ENCODE measurements at places on chromosomes 3 and 15.

DNA sequence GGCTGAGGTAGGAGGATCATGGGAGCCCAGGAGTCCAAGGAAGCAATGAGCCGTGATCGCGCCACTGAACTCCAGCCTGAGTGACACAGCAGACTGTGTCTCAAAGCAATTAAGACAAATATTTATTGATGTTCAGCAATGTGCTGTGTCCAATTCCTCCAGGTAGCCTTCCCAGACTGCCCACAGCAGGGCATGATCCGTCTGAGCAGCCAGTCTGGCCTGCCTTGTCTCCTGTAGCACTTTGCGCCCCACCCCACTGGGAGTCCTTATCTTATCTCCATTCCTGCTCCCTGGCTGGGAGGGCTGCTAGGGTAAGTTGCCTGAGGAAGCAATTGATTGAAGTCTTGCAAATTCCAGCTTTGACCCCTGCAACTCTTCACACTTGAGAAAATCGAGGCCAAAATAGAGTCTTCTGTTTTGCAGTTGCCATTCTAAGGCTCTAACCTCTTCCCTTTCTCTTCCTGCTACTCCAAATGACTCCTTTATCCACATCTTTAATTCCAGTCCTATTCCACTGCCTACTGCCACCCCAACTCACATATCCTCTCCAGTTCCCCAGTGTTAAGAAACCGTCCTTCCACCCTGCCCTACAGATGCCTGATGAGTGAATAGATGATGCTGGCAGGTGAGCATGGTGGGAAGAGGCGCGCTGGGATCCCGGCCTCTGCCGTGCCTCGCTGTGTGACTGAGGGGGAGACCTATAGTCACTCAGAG is 26.9 kb upstream of the LCTL start:
- DNase-seq = no peak

- no peak for DNase-seq
Measured at GRCh38 chr3:59040902-59041301, 8.9 kb downstream of the CFAP20DC start.

- no peak for DNase-seq
Measured at GRCh38 chr15:69143756-69144436, 16.5 kb upstream of the GLCE start.

GRCh38 chr15:56837273-56837672 is 81.2 kb upstream of the TCF12 start:
- no peak for DNase-seq

GRCh38 chr3:140910860-140911259 is 30.8 kb upstream of the SLC25A36 start:
- no peak for DNase-seq

DNA sequence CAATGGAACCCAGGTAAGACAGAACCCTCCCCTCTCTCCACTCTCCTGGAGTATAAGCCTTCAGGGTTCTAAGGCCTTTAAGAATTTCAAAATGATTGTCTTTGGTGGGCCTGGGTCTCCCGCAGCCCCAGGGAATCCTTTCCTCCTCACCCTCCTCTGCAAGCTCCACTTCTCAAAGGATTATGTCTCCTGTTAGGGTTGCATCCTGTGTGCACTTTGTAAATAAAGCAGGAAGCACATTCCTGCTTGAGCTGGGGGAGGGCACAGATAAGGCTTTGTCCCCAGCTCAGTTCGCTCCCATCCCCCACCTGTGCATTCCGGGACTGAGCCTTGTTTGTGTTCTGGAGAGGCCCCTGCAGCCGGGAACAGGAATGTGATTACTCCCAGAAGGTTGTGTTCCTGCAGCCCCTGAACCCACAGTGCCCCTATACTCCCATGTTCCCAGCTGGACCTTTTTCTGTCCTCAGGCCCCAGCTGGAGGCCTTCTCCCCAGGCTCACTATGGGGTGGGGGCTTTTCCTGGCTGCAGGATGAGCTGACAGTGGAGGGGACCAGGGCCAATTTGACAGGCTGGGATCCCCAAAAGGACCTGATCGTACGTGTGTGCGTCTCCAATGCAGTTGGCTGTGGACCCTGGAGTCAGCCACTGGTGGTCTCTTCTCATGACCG is 9.5 kb downstream of the TYRO3 start:
- DNase-seq = no peak

- no peak for DNase-seq
Measured at GRCh38 chr3:180704532-180704931, 25.2 kb upstream of the CCDC39 start.

DNA sequence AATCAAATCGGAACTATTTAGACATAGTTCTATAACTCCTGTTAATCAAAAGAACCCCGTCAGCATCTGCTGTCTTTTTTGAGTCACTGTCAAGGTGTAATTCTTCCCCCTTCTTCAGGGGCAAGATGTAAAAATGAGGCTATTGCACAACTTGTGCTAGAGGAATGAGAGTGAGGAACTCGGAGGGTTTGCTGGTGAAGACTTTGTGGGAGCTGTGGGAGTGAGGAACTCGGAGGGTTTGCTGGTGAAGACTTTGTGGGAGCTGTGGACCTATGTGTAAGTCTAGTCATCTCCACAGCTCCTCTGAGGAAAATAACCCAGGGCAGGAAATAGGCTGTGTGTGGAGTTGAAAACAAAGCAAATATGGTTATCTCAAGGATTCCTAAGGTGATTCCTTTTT is 2.5 kb upstream of the CERS3 start:
- no peak for DNase-seq

DNA sequence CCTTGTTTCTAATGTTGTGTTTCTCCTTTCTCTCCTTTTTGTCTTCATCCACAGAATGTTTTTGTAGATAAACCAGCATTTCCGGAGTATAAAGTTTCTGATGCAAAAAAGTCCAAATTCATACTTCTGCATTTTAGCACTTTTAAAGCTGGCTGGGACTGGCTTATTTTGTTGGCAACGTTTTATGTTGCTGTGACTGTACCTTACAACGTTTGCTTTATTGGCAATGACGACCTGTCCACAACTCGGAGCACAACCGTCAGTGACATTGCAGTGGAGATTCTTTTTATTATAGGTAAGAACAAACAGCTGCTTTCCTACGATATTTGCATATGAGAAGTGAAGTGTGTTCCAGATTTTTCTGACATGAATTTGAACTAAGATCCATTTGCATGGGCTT is 199.4 kb downstream of the KCNH8 start:
- DNase-seq = no peak

GRCh38 chr3:112889357-112889756 is 42.7 kb upstream of the CD200R1L start:
- no peak for DNase-seq

GRCh38 chr3:125967156-125967555 is 1.8 kb upstream of the ROPN1B start:
- DNase-seq = no peak

- DNase-seq = no peak
Measured at GRCh38 chr3:150703299-150703755, 393 bp downstream of the ERICH6 start.

GRCh38 chr15:45037936-45038335 is 14.9 kb downstream of the SORD start:
- DNase-seq = no peak

GRCh38 chr15:38255690-38256089 is 3.1 kb downstream of the SPRED1 start:
- DNase-seq = no peak

DNA sequence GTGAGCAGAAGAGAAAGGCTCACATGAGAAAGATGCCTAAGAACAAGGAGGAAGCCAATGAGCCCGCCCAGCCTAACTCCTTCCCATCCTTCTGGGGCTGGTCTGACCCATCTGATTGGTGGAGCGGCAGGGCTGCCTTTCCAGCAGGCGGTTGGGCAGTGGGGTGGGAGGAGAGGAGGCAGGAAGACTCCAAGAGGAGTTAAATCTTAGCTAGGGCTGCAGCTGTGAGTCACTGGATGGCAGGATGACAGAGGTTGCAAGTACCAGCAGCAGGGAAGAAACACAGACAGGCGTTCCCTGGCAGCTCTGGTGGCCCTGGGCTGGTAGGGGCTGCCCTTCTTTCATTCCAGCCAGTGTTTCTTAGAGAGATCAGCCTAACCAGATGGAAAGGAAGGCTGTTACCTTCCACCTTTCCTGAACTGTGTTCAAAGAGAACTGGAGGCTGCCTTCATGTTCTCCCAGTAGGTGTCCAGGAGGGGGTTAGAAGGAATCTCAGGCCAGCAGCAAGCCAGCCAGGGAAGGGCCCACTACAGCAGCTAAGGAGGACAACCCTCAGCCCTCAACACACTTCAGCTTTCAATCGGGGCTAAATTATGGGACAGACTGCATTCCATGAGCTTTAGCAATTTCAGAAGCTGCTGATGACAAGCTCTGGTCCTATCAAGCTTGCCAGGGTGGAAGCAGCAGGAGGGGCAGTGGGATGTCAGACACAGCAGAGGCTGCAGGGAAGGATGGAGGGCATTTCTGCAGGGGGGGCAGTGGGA is 50.3 kb downstream of the CHSY1 start:
- no peak for DNase-seq

DNA sequence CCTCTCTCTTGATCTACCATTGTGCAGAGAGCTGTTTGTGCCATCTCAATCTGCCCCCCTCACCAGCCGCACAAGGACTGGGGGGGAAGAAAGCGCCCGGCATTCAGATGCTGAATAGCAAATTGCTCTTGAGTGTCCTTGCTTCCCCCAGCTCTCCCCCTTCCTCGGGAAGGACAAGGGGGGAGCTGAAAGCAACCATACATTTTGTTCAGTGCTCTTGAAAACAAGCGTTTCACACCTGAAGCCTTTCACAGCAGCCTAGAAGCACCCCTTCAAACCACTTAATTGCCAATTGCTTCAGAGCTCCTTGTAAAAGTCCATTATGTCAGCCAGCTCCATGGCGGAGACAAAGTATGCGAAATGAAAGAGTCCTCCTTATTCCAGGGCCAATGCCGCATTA is 540.1 kb downstream of the NR2F2 start:
- DNase-seq = no peak

DNA sequence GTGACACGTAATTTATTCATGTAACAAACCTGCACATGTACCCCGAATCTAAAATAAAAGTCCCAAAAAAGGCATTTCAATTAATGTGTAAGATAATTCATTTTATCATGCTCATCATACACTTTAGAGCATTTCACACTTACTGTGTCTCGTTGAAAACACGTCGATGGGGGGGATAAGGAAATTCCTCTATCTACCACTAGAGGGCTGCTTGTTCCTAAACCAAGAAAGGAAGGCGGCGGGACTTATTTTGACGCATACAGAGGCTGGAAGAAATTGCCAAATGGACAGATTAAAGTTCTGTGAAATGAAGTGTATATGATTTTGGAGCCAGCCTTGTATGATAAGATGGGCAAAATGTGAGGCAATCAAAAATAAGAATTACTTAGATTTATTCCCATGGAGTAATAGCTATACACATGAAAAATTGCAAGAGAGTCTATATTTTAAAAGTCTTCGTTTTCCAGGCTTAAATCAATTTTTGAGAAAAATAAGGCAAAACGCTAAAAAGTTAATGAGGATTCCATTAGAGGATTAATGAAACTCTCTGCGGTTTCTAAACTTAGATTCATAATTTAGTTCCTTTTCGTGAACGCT is 346.8 kb downstream of the CNTN3 start:
- DNase-seq = peak; percentile 3

DNA sequence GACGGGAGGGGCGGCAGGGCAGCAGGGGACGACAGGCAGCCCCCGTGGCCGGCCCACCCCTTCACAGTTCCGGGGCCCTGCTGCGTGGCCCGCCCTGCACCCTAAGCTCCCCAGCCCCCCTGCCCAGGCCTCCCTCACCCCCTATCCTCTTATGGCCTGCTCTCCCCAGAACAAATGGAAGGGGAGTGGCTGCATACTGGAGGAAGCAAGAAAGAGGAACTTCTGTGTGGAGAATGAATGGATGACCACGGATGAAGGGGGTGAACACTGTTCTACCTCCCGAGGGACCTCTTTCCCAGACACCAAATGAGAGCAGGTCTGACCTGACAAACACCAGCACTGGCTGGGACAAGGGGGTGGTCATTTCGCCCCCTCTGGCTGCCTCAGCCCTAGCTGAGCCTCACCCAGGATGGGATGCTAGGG is 25.0 kb downstream of the SEC61A1 start:
- no peak for DNase-seq

GRCh38 chr3:30112902-30113484 is 493.4 kb upstream of the TGFBR2 start:
- DNase-seq = no peak

DNA sequence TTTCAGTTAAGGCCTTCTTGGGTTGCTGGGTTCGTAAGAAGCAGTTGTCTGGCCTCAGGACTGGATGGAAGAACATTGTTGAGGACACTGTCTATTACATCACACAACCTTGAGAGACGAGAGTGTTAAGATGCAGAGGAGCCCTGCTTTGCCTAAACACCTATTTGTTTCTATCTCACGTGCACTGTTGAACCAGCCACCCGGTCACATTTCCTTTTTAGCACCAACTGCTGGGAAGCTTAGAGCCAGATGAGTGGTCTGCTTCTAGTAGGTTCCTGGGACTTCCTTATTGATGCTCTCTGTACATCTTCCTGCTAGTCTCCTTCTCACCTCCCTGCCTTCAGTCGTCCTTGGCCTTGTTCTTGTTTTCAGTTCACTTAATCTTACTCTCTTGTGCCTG is 22.3 kb downstream of the CAND2 start:
- DNase-seq = no peak

- no peak for DNase-seq
Measured at GRCh38 chr15:88742161-88742560, 61.1 kb upstream of the ACAN start.

GRCh38 chr3:188855675-188856074 is 316.1 kb upstream of the TPRG1 start:
- DNase-seq = no peak

DNA sequence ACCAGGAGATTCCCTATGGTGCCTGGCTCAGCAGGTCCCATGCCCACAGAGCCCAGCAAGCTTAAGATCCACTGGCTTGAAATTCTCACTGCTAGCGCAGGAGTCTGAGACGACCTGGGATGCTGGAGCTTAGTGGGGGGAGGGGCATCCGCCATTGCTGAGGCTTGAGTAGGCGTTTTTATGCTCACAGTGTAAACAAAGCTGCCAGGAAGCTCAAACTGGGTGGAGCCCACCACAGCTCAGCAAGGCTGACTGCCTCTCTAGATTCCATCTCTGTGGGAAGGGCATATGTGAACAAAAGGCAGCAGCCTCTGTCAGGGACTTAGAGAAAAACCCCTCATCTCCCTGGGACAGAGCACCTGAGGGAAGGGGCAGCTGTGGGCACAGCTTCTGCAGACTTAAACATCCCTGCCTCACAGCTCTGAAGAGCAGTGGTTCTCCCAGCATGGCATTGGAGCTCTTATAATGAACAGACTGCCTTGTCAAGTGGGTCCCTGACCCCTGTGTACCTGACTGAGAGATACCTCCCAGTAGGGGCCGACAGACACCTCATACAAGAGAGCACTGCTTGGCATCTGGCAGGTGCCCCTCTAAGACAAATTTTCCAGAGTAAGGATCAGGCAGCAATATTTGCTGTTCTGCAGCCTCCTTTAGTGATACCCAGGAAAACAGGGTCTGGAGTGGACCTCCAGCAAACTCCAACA is 231.5 kb upstream of the SETMAR start:
- no peak for DNase-seq

- no peak for DNase-seq
Measured at GRCh38 chr3:44950275-44950734, 25.7 kb downstream of the ZDHHC3 start.

- no peak for DNase-seq
Measured at GRCh38 chr3:115660646-115661337, 37.5 kb downstream of the GAP43 start.
